ENCODE measurements at places on chromosomes 4 and X.

GRCh38 chr4:53861856-53862610 is 202.4 kb downstream of the CHIC2 start:
- peaks cover 2% of the 10 kb centered on the region for H3K4me1 ChIP-seq
- H3K4me3 ChIP-seq = no peak overlapping the region
- no peak overlapping the region for H3K27ac ChIP-seq
- DNase-seq = no peak
- no peaks in the 10 kb centered on the region for H3K27me3 ChIP-seq
- no peaks in the 10 kb centered on the region for H3K36me3 ChIP-seq

DNA sequence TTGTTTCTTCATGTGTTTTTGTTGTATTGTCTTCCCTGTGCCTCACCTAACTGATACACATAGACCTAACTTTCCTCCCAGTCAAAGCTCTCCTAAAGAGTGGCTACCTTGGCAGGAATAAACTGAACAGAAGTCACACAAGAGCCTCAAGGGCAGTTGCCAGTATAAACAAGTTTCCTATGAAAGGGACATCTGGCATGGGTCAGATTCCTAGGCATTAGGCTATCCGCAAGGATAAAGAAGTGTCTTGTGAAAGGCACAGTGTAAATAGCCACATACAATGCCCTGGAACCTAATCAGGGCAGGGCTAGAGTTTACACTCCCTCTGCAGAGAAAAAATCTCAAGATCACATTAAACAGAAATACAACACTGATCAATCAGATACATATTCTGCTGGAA is 220.8 kb downstream of the SPANXN3 start:
- H3K36me3 ChIP-seq = no peaks in the 10 kb centered on the region
- H3K4me1 ChIP-seq = no peaks in the 10 kb centered on the region
- no peaks in the 10 kb centered on the region for H3K27me3 ChIP-seq
- no peak overlapping the region for H3K4me3 ChIP-seq
- no peak overlapping the region for H3K27ac ChIP-seq
- peak; percentile 21 for DNase-seq

DNA sequence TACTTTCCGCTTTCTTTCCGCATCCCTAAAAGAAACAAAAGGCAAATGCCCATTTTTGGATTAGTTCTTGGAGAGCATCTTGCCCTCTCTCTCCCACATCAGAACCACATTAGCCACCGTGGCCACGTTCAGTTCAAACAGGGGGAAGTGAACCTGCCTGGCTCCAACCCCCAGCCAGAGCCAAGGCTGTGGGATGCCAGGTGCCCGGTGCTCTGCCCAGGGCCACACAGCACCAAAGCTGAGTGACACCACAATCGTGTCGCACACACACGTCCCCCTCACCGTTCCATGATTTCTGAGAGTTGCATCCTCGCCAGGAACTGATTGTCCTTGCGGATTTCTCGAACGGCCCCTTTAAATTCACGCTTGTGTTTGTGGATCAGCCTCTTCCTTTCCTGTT is 24.3 kb downstream of the NOP14 start:
- no peak overlapping the region for H3K4me3 ChIP-seq
- no peaks in the 10 kb centered on the region for H3K27me3 ChIP-seq
- peaks cover 60% of the 10 kb centered on the region for H3K36me3 ChIP-seq
- DNase-seq = no peak
- H3K27ac ChIP-seq = no peak overlapping the region

DNA sequence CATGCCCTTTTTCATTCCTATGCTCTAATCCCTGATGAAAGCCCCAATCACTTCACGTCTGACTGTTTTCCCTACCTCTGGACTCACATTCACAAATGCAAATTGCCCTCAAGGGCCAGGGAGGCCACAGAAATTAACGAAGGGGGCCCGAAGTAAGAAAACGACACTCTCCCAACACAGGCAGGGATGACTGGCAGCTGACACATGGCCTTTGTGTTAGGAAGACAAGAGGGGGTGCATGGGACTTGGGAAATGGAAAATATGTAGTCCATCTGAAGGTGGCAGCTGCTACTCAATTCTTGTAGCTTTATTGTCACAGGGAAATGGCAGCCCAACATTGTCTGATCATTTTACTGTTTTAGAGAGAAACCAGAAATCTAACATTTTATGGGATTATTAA is 12.3 kb upstream of the SPARCL1 start:
- H3K27ac ChIP-seq = no peak overlapping the region
- DNase-seq = no peak
- H3K4me1 ChIP-seq = peaks cover 8% of the 10 kb centered on the region
- H3K4me3 ChIP-seq = no peak overlapping the region

GRCh38 chr4:157221426-157221894 is 932 bp downstream of the GRIA2 start:
- H3K36me3 ChIP-seq = no peaks in the 10 kb centered on the region
- peak overlapping the region; percentile 83 for H3K4me3 ChIP-seq
- H3K27ac ChIP-seq = no peak overlapping the region
- DNase-seq = no peak
- H3K4me1 ChIP-seq = peaks cover 12% of the 10 kb centered on the region

DNA sequence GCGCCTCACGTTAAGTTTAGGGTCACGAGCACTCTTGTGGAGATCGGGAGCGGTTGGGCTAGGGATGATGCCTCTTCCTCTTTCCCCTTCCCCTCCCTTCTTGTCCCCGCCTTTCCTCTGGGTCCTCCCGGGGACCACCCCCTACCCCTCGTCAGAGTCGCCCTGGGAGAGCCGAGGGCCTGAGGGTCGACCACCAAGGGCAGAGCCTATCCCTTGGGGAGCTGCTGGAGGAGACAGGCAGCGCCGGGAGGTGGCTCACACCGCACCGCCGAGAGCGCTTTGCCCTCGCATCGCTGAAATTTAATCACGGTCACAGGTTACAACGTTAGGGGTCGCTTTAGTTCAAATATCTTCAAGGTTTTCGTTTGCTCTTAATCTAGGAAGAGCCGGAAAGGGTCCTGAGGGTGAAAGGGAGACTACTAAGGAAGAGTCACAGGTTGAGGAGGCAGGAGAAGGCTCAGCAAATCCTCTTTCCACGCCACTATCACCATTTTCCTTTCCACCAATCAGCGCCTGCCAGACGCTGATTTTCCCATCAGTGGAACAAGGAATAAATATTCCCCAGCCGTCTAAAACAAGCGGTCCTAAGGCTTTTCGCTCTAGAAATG is 528 bp upstream of the SNCA start:
- H3K4me3 ChIP-seq = peak overlapping the region; percentile 60
- H3K36me3 ChIP-seq = peaks cover 4% of the 10 kb centered on the region
- peaks cover 7% of the 10 kb centered on the region for H3K4me1 ChIP-seq
- peak; percentile 79 for DNase-seq
- H3K27me3 ChIP-seq = no peaks in the 10 kb centered on the region

DNA sequence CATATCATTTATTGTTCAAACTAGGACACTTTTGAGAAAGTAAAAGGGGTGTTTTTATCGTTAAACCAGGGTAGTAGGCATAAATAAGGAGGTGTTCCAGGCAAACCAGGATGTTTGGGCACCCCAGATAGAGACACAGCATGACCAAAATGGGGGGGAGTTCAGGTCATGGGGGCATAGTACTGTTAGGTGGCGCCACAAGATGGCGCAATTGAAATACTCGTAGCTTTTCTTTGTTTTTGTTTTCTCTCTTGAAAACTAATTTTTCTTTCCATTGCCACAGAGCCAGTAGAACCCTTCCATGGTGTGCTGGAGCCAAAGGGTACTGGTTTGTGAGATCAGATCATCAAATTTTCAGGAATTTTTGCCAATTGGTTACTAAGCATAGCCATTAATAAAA is 283.4 kb downstream of the BCOR start:
- DNase-seq = no peak
- H3K4me1 ChIP-seq = peaks cover 19% of the 10 kb centered on the region
- no peaks in the 10 kb centered on the region for H3K36me3 ChIP-seq
- no peak overlapping the region for H3K27ac ChIP-seq
- H3K27me3 ChIP-seq = no peaks in the 10 kb centered on the region

GRCh38 chr4:26269038-26269437 is 51.8 kb upstream of the RBPJ start:
- no peak overlapping the region for H3K27ac ChIP-seq
- no peak overlapping the region for H3K4me3 ChIP-seq
- H3K27me3 ChIP-seq = peaks cover 2% of the 10 kb centered on the region
- no peaks in the 10 kb centered on the region for H3K4me1 ChIP-seq
- no peaks in the 10 kb centered on the region for H3K36me3 ChIP-seq
- DNase-seq = no peak

DNA sequence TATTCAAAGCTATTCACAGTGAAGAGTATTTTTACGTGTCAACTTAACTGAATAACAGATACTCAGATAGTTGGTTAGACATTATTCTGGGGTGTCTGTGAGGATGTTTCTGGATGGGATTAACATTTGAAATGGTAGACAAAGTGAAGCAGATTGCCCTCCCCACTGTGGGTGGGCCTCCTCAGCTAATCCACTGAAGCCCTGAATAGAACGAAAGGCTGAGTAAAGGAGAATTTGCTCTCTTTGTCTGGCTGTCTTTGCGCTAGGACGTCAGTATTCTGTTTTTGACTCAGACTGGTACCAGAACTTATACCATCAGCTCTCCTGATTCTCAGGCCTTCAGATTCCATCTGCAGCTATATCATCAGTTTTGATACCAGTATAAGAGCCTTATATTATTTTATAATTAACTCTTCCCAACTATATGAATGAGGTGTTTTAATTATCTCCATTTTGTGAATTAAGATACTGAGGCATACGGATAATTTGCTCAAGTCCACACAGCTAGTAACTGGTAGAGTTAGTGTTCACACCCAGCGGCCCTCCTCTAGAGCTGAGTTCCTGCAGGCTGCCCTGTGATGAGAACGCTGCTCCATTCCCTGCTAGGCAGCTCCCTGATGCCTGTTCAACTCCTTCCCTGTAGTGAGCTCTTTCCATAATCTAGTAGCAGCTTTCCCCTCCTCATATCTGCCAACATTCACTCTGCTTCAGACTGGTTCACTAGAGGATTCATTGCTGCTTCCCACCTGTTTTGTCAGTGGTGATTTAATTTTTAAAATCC is 87.5 kb downstream of the RBM46 start:
- H3K27me3 ChIP-seq = no peaks in the 10 kb centered on the region
- DNase-seq = peak; percentile 72
- H3K36me3 ChIP-seq = no peaks in the 10 kb centered on the region
- peaks cover 7% of the 10 kb centered on the region for H3K4me1 ChIP-seq
- no peak overlapping the region for H3K4me3 ChIP-seq

DNA sequence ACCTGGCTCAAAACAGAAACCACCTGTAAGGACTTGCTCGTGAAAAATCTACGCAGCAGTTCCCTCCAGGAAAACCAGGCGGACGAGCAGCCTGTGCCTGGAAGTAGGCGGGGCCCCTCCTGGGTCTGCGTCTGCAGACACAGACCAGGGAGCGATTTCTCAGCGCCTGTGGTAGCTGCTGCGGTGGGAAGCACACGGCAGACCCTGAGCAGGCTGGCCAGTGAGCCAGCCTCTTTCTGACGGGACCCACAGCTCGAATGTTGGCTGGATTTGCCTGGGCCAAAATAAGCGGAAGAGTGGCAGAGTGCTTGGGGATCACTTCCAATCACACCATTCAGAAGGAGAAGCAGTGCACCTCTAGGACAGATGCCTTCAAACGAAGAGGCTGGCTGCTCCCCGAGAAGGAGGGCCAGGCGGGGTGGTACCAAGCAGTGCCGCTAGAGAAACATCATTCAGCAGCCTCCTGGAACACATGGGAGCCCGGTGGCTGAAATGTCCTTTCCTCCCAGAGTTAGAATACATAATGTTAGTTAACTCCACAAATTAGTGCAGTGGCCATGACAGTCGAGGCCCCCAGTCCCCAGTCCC is 85.9 kb downstream of the GATB start:
- peaks cover 10% of the 10 kb centered on the region for H3K4me1 ChIP-seq
- no peak overlapping the region for H3K4me3 ChIP-seq
- DNase-seq = no peak
- no peaks in the 10 kb centered on the region for H3K36me3 ChIP-seq
- no peaks in the 10 kb centered on the region for H3K27me3 ChIP-seq

GRCh38 chr4:7166981-7167700 is 25.2 kb upstream of the SORCS2 start:
- DNase-seq = no peak
- no peaks in the 10 kb centered on the region for H3K36me3 ChIP-seq
- H3K4me1 ChIP-seq = no peaks in the 10 kb centered on the region
- H3K4me3 ChIP-seq = no peak overlapping the region
- H3K27me3 ChIP-seq = no peaks in the 10 kb centered on the region
- no peak overlapping the region for H3K27ac ChIP-seq

- peaks cover 2% of the 10 kb centered on the region for H3K36me3 ChIP-seq
- H3K27me3 ChIP-seq = no peaks in the 10 kb centered on the region
- H3K4me1 ChIP-seq = no peaks in the 10 kb centered on the region
- H3K27ac ChIP-seq = no peak overlapping the region
These were observed 18.7 kb downstream of the PPA2 start for GRCh38 chr4:105455182-105455581.

GRCh38 chr4:57318703-57319102 is 208.5 kb upstream of the IGFBP7 start:
- no peaks in the 10 kb centered on the region for H3K36me3 ChIP-seq
- no peak overlapping the region for H3K27ac ChIP-seq
- no peaks in the 10 kb centered on the region for H3K27me3 ChIP-seq
- DNase-seq = no peak

GRCh38 chrX:107654872-107655761 is 26.8 kb downstream of the PRPS1 start:
- DNase-seq = peak; percentile 54
- no peak overlapping the region for H3K27ac ChIP-seq
- peaks cover 1% of the 10 kb centered on the region for H3K36me3 ChIP-seq
- no peaks in the 10 kb centered on the region for H3K27me3 ChIP-seq
- H3K4me1 ChIP-seq = peaks cover 5% of the 10 kb centered on the region

DNA sequence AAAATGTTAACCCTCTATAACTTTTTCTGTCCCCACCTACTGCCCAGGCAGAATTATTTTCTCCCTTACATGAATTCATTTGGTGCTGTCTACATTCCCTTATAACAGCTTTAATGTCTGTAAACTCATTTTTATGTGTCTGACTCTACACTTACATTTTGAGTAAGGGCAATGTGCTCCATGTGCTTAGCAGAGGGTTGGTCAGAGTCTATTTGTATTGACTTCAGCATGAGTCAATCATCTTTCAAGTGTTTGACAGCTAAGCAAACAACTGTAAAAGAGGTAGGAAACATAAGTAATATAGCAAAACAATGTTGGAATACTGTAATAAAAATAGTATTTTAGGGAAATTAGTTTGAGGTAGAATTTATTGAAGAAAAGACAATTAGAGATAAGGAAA is 6.3 kb downstream of the IL15 start:
- H3K36me3 ChIP-seq = no peaks in the 10 kb centered on the region
- H3K4me1 ChIP-seq = no peaks in the 10 kb centered on the region
- peaks cover 6% of the 10 kb centered on the region for H3K27me3 ChIP-seq
- no peak overlapping the region for H3K4me3 ChIP-seq
- H3K27ac ChIP-seq = no peak overlapping the region
- DNase-seq = no peak
